ENCODE measurements at places on chromosomes 6 and 20.

DNA sequence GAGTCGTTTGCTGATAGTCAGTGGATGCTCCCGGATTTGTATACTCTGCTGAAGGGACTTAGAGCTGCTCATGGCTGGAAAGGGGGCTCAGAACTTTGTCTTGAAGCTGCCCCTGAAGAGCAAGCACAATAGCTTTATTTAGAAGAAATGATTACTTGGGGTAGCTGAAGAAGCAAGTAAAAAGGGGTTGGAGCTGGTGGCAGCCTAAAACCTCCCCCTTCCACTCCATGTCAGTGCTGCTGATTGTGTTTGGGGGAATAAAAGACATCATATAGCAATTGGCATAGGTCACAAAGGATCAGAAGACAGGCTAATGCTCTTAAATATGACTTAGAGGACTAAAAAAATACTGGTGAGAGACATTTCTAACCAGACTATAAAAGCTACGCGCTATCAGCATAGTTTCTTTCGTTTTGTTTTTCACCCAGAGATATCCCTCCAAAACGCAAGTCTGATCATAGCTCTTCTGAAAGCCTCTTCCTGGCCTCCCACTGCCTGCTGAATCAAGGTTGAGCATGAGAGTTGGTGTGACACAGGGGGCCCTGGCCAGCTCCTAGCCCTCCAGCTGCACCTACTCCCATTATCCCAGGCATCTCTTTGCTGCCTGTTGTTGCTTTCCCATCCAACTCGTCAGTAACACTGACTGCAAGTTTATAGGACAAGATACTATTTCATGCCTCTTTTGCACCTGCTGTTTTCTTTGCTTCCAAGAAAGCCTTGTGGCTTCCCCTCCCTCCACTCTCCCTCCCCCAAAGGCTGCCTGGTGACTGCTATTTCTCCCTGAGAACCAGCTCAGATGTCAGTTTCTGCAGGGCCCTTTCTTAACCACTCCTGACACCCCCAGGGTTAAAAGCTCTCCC is 33.9 kb upstream of the SGK1 start:
- DNase-seq, result no peak

DNA sequence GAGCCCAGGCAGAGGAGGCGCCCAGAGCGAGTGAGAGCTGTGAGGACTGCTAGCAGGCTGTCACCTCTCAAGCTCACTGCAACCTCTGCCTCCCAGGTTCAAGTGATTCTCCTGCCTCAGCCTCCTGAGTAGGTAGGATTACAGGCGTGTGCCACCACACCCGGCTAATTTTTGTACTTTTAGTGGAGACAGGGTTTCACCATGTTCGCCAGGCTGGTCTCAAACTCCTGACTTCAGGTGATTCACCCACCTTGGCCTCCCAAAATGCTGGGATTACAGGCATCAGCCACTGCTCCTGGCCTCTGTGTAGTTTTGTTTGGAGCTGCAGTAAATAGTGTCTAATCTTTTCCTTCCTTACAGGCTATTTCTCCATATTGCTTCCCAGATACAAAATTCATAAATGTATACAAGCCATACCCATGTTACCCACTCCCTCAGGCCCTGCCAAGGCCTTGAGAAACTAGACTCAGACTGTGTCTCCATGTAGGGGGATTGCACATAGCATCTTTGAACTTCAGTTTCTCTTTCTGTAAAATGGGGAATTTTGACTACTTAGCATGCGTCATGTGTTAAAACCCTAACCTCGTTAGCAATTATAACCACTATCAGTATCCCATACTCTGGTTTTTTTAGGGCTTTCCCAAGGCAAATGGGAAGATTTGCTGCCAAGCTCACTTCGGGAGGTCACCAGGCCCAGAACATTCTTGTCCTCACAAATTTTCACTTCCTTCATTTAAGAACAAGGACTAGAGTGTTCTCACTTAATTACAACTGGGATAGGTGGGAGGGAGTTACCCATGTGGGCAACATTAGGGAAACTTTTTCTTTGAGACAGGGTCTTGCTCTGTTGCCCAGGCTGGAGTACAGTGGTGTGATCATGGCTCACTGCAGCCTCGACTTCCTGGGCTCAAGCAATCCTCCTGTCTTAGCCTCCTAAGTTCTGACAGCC is 67.3 kb upstream of the DDR1 start:
- no peak for DNase-seq

- no peak for DNase-seq
Observed at GRCh38 chr6:96853083-96853482, 15.8 kb upstream of the GPR63 start.

GRCh38 chr6:167828325-167828956 is 1.7 kb downstream of the AFDN start:
- DNase-seq, result no peak

DNA sequence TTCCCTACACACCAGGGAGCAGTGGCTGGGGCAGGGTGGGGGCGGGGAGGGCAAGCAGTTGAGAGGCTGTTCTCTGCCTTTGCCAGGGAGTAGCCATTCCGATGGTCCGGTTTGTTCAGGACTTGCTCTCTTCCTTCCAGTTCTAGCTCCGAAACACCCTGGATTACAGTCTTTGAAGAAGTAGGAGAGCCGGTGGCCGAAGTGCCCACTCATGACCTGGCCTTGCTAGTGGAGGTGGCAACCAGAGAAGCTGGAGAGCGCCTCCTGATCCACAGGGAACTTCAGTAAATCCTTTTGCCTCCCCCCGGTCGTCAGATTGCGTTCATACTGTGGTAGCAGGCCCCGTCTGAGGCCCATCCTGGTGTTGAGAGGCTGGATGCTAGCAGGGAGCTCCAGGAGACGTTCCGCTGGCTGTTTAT is 92.8 kb downstream of the ARID1B start:
- DNase-seq, result no peak

GRCh38 chr20:62819494-62820174 is 2.8 kb downstream of the COL9A3 start:
- DNase-seq, result no peak

- no peak for DNase-seq
Observed at GRCh38 chr20:17684077-17684888, 2.2 kb upstream of the RRBP1 start.

GRCh38 chr6:155158030-155158843 is 105.6 kb upstream of the CLDN20 start:
- DNase-seq, result peak; percentile 33

GRCh38 chr20:53922901-53923314 is 147.5 kb downstream of the BCAS1 start:
- DNase-seq, result no peak
